NCI-H1105 treated with DMSO at 0.1 percent for 48 hours (cell line): ENCODE measurements at places on chromosomes 2 and 18.

- no peak for DNase-seq
These were observed 15.3 kb upstream of the EPAS1 start for GRCh38 chr2:46281939-46282338.

DNA sequence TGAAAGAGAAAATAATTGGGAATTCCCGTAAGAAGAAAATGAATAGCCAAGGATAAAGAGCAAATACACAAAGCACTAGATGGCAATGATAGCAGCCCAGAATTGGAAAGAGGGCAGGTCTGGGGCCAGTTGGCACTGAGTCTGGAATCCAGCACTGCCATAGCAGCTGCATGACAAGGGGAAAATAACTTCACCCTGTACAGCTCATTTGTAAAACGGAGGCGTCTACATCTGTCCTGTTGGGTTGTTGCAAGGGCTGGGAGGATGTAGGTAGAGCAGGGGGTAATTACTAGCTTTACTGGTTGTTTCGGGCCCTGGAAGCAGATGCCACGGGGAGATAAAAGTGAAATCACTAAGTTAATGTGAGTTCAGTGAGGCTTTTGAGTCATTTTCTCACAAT, 110.0 kb upstream of the RASGRP3 start:
- DNase-seq: no peak

DNA sequence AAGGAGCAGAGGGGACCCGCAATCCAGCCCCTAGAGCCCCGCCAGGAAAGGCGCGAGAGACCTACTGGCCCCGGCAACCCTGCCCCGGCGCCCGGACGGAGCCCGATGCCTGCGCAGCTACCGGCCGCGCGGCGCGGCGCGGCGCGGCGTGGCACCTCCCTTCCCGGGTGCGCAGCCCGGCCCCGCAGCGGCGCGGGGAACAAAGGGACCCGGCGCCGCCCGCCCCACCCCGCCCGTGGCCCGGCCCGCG, 307 bp downstream of the CDH2 start:
- no peak for DNase-seq

GRCh38 chr2:233245406-233245805, 6.1 kb upstream of the ATG16L1 start:
- no peak for DNase-seq

GRCh38 chr18:14970027-14970426, 222.1 kb downstream of the ANKRD30B start:
- no peak for DNase-seq

DNA sequence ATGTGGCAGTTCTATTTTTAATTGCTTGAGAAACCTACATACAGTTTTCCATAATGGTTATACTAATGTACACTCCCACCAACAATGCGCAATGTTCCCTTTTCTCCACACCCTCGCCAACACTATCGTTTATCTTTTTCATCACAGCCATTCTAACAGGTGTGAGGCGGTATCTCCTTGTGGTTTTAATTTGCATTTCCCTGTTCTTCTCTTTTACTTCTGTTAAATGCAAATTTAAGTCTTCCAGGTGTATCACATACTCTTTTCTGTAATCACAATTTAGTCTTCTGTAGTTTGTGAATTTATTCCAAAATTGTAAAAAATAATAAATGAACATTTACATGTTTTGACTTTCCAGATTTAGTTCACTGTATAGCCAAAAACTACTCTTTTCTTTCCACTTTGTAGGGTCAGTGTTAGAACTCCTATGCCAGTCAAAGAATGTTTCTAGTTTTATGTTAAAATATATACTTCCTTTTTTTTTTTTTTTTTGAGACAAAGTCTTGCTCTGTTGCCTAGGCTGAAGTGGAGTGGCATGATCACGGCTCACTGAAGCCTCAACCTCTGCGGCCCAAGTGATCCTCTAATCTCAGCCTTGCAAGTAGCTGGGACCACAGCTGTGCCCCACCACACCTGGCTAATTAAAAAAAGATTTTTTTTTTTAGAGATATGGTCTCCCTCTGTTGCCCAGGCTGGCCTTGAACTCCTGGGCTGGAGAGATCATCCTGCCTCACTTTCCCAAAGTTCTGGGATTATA, 15.4 kb upstream of the ACYP2 start:
- no peak for DNase-seq

DNA sequence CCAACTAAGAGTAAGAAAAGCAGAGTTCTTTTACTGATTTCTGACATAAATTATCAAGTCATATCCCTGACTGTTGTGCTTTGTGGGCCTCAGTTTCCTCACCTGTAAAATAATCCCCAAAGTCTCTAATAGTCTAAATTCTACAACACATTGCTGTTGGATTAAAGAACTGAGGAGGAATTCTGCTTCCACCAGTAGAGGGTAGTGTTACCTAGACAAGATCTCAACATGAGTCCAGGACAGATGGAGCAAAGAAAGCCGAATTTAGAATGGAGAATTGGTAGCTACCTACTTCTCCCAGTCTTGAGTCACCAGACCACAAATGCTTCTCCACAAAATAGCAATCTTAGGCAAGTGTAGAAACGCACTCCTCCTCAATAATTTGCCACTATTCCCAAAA, 462.5 kb upstream of the FSHR start:
- DNase-seq: peak; percentile 62

GRCh38 chr2:125125902-125126301, 1100.8 kb downstream of the CNTNAP5 start:
- no peak for DNase-seq
